Stimulated activated CD4-positive, alpha-beta T cell treated with anti-CD3 and anti-CD28 coated beads, Interleukin-2, amount 100 ng/mL, for 4 hours (primary cell): ENCODE measurements at places on chromosomes 7 and 10.

GRCh38 chr7:92949748-92950147 lies 113.4 kb upstream of the CDK6 start:
- no peak for DNase-seq

GRCh38 chr7:78323118-78323517 lies 524.5 kb downstream of the PHTF2 start:
- no peak for DNase-seq

GRCh38 chr10:75441682-75442081 lies 10.3 kb downstream of the LRMDA start:
- DNase-seq: no peak

DNA sequence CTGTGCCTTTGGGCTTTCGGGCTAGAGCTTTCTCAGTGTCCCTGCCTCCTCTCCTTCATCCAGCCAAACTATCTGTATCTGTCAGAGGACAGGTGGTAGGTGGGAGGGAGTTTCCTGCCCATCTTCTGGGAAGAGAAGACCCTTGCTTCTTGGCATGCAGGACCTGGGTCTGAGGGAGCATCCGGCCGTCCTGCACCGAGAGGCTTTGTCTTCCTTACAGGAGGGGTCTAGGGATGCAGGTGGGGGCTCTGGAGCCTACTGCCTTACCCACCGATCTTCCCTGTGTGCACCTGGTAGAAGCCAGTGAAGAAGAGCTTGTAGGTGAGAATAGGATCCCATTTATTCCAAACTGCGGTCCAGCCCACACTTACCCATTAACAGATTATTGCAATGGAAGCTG lies 5.8 kb upstream of the KLF6 start:
- DNase-seq: no peak

DNA sequence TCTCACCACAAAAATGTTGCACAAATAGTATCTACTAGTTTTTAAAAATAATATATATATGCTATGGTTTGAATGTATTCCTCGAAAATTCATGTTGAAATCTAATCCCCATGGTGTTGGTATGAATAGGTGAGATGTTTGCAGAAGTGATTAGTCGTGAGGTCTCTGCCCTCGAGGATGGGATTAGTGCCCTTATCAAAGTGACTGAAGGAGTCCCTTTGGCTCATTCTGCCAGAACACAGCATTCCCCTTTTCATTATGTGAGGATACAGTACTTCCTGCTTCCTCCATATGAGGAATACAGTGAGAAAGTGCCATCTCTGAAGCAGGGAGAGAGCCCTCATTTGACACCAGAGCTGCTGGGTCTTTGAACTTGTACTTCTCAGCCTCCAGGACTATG lies 777.5 kb upstream of the LRRTM3 start:
- DNase-seq: no peak

- no peak for DNase-seq
These were observed 8.2 kb upstream of the AGR3 start for GRCh38 chr7:16889851-16890415.

GRCh38 chr7:107234436-107234835 lies 65.6 kb downstream of the HBP1 start:
- DNase-seq: no peak

GRCh38 chr7:148665221-148665620 lies 33.5 kb upstream of the CUL1 start:
- DNase-seq: no peak

DNA sequence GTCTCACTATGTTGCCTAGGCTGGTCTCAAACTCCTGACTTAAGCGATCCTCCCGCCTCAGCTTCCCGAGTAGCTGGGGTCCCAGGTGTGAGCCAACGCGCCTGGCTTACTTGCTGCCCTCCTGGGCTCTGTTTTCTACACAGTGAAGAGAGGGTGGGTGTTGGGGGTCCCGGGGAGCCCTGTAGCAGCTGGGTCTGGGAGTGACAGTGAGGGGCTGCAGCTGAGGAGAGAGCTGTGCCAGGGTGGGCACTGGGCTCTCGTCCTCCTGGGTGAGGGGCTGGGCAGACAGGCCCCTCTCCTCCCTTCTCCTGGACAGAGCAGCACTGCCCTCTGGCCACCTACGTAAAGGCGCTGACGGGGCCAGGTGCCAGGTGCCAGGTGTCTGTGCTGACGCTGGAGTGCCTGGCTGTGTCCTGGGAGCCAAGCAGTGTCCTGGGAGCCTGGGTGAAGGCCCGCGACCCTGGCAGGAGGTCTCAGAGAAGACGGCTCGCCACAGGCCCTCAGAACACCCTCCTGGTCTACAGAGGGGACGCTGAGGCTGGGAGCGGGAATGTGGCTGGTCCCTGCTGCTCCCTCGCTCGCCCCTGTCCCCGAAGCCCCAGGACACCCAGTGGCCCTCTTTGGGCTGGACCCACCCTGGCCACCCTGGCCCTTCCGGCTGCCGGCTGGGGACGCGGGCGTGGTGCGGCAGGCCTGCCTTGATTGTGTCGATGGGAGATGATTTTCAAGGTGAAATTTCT lies 35.6 kb downstream of the UNCX start:
- no peak for DNase-seq

- no peak for DNase-seq
These were observed 2.0 kb upstream of the MTG1 start for GRCh38 chr10:133391761-133392518.

GRCh38 chr10:22690614-22691431 lies 23.6 kb downstream of the PIP4K2A start:
- no peak for DNase-seq

DNA sequence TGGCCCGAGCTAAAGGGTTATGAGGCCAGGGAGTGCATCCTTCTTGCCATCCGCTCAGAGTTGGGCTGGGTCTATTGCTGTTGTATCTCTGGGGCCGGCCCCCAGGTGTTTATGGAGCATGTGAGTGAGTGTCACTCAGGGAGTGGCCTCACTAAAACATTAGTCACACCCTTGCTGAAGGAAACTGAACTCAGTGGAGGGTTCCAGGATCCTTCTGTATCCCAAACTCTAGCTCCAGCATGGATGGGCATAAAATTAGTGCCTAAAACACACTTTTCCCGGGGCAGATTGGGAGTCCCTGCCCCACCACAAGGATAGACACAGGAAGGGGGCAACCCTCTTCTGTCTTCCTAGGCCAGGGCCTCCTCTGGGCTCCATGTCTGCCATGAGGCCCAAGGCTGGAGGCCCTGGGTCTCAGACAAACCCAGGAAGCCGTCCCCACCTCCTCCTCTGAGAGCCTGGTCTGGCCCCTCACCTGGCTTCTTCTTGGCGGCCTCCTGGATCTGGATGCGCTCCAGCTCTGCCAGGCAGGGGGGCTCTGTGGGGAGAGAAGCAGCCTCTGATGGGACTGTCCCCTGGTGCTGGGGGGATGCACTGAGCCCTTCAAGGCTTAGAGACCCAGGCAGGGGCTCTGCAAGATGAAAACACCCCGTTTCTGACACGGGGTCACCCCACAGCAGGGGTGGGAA lies 24.5 kb downstream of the SPOCK2 start:
- DNase-seq: no peak

DNA sequence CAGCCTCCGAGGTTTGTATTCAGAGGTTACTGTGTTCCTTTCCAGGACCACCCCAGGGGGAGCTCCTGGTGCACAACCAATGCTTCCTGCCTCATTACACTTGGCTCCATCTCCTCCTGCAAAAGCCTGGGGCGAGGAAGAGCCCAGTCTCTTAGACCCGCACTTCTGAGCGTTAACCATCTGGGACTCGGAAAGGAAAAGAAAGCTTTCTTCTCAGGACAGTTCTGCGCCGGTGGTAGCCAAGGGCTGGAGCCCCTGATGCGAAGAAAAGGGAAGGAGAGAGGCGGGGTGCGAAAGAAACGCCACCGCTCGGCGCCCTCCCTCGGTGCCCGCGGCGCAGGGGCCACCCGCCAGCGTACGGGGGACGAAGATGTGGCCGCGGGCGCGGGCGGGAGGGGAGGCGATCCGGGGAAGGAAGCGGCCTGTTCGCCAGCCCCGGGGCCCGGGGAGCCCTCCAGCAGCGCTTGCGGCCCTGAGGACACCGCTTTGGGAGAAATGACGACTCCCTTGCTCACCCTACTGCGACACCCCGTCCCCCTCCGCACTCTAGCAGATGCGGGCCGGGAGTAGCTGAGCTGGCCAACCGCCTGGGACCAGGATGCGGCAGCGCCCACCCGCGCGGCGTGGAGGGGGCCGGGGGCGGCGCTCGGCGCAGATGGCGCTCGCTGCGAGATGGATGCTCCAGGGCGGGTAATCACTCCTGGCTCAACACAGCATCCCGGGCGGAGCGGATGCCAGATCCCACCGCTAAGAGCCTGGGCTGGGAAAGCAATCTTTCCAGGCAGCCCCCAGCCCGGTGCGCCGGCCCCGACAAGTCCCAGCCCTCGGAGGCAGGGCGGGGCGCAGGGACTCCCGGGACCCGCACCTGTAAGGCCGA lies 1.3 kb downstream of the NRCAM start:
- DNase-seq: no peak

DNA sequence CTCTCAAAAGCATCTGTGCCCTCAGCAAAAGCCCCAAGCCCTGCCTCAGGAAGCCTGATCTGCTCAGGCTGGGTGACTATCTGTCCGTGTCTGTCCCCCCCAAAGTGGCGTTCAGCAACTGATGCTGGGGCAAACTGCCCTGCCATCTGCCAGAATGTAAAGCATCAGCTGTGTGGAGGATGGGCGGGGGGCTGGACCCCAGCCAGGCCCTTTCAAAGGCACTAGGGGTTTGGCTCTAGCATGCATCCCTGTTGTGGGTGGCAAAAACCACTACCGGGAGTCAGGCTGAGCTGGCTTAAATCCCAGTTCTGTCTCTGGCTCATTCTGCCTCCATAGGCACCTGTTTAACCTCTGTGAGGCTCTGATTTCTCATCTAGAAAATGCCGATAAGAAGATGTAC lies 35.5 kb downstream of the GPRIN2 start:
- DNase-seq: no peak

DNA sequence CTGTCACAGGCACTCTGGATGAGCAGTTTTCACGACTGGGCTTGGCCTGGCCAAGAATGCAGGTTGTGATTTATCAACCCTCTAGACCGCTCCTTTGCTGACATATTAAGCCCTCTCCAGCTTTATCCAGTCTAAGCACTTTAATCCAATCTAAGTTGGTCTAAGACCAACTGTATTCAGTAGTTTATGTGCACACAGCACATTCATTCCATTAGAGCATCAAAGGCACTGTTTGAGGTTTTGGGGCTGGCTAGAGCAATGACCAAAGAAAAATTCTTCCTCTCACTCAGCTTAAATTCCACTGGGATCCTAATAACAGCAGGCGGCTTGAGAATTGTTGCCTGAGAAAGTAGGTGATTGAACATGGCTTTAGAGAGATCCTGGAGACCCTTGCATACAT lies 176.0 kb upstream of the INSYN2A start:
- DNase-seq: no peak

DNA sequence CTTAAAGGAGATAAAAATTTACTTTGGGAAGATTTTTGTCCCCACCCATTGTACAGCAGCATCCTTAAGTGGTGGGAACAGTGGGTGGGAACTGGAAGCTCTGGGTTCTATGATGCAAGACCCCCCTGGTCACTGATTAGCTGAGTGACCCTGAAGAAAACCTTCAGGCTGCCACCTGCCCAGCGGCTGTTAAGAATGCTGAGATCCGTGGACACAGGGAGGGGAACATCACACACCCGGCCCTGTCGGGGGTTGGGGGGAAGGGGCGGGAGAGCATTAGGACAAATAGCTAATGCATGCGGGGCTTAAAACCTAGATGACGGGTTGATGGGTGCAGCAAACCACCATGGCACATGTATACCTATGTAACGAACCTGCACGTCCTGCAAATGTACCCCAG lies 14.5 kb downstream of the CARD11 start:
- DNase-seq: no peak

GRCh38 chr7:98771941-98772603 lies 97.7 kb downstream of the TMEM130 start:
- no peak for DNase-seq

DNA sequence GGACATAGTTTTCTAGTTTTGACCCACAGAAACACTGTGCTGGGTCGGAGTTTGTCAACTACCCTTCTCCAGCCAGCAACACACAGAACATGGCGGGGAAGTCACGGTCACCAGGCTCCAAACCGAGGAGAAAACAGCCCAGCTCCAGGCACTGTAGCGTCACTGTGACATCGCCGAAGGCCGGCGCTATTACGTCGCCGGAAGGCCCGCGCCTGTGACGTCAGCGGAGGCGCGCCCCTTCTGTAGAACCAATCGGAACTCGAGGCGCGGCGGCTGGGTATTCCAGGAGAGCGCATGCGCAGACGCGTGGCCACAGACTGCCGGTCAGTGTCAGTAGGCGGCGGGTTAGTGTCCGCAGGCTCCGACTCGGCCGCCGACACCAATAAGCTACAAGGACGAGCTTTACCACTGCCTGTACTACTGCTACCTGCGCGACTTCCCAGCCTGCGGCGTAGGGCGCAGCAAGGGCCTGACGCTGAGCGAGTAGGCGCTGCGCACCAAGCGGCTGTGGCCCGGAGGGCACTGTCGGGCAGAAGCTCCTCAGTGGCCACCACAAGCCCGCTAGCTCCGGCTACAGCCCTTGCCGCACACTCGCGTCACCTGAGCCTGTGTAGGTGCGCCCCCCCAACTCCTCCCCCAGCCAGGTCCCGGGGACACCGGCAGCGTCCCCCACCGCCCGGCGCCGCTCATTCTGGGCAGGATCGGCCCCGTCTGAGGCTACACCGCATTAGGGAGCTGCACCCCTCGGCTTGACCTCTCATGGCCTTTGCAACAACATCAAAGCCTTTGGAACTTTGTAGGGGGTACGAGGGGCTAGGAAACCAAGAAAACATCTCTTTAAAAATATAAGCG lies 35.1 kb upstream of the SRRM3 start:
- peak; percentile 83 for DNase-seq

DNA sequence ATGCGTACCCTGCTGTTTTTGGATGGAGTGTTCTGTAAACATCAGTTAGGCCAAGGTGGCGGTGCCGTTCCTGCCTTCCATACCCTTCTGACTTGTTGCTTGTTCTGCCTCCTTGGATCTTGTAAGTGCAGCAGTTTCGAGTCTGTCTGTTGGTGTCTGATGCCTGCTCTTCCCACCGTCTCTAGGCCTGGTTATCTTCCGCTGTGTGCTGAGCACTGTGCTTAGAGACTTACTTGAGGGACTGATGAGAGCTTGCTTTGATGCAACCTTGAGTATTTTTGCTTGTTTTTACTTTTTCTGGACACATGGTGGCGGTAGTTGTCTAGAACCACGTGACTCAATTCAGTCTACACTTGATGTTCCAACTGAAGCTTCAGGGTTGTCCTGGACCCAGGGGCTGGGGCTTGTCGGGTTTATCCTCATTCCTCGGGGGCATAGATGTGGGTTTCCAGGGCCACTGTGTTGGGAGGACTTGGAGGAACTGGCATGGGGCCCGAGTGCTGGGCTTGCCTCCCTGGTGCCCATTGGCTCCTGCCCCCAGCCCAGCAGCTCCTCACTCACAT lies 14.4 kb upstream of the SPRN start:
- DNase-seq: no peak

- DNase-seq: no peak
These were observed 72.1 kb upstream of the TNRC18 start for GRCh38 chr7:5495581-5496375.
